ENCODE measurements at places on chromosomes 1 and 21.

DNA sequence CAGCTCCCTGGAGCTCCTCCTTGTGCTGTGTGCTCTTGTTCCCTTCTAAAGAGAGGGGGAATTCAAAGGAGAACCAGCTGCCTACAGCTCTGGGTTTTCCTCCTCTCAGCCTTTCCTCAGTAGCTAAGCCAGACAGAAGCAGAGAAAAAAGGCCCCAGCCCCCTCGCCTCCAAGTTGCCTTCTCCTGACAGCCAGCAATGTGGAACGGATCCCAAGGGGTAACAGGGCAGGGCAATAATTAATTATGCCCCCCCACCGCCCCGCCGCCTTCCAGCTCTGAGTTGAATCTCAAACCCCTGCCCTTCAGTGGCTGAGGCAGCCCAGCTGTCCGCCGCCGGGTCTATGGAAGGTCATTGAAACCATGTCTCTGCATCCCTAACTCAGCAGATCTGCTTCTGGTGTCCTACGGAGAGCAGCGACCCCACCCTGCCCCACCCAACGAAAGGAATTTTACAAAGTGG, 69.0 kb upstream of the GOLT1A start:
- no peak for DNase-seq

GRCh38 chr1:172697534-172698002, 38.7 kb downstream of the FASLG start:
- no peak for DNase-seq

DNA sequence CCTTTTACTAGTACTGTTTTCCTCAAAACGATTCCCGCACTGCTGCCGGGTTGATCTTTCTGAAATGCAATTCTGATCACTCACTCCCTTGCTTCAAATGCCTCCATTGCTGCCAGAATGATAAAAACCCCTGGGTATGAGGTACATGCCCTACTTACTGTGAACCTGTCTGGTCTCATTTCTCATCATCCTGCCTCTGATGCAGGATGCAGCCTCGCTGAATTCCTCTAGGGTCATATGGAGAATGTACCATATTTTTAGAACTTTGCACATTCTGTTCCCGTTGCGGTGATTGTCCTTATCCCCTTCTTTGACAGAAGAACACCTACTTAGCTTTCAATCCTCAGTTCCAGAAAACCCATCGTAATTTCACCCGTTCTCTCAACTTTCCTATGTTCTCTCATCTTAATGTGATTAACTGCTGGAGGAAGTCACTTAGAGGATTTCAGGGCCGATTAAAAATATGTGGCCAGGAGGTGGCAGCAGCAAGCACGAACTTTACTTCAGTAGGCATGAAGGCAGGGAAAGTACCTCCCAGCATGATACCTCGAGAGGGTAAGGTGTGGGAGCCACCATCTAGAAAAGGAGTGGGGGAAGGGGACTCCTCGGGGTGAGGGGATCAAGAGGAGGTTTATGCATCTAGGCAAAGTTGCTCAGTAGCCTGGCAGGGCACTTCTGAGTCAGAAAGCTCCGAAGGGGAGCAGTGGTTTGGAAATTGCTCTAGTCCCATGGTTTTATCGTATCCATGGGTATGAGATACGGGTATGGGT, 361.5 kb upstream of the ZP4 start:
- DNase-seq = peak; percentile 26

DNA sequence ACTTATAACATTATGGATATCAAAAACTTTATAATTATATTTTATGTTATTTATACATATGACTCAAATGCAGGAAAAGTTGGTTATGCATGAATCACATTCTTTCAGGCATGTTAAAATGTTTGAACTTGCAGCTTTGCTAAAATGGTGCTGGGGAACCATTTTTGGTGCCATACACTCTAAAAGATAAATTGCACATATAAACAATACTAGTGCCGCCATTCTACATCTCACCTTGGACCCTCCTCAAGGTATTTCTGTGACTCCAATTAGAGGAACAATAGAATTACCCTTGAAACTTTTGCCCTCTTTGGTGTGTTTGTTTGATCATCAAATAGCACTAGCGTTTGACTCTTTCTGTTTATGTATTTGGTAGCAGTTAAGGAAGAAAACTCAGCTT, 997 bp downstream of the PRKACB start:
- no peak for DNase-seq

- peak; percentile 42 for DNase-seq
Measured at GRCh38 chr1:23530087-23530746, 816 bp downstream of the E2F2 start.

- no peak for DNase-seq
Measured at GRCh38 chr1:230982696-230983095, 3.8 kb downstream of the ARV1 start.

DNA sequence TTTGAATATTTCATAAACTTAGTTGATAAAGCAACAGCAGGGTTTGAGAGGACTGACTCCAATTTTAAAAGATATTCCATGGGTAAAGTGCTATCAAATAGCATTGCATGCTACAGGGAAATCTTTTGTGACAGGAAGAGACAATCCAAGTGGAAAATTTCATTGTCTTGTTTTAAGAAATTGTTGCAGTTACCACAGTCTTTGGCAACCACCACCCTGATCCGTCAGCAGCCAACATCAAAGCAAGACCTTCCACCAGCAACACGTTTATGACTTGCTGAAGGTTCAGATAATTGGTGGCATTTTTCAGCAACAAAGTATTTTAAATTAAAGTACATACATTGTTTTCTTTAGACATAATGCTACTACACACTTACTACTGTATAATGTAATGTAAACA, 47.8 kb downstream of the ADGRL4 start:
- DNase-seq = no peak

- no peak for DNase-seq
Measured at GRCh38 chr21:26847921-26848320, 2.7 kb upstream of the ADAMTS1 start.

DNA sequence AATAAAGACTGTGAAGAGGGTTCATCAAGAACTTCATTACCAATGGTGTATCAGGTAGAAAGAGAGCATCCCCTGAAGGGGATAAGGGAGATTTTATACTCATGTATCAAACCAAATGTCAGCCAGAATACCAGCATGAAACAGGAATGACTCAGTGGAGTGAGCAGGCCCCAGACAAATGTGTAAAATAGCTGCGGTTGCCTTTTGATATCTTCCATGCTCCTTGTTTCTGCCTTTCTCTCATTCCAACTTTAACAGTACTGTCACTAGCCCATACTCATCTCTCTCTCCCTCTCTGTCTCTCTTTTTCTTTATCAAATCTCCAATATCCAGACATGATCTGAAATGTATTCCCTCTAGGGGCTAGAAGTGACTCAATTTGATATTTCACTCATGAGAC, 47.8 kb downstream of the GPR88 start:
- no peak for DNase-seq

DNA sequence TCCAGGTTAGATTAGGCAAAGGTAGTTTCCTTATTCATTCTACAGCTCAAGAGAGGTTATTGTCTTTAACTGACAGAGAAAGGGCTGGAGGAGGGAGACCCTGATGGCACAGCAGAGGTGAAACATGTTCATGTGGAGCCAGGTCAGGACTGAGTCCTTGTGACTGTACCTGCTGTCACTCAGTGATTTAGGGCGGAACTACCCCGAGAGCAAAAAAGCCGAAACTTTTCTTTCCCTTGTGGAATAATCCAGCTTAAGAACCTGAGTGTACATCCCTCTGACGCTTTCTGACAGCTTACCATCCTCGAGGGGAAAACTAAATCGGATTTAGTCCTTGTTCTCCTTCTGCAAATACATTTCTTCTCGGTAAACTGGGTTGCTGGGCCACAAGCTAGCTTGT, 273.2 kb downstream of the BACH1 start:
- DNase-seq = no peak

- no peak for DNase-seq
Measured at GRCh38 chr1:162151900-162152829, 82.7 kb downstream of the NOS1AP start.

DNA sequence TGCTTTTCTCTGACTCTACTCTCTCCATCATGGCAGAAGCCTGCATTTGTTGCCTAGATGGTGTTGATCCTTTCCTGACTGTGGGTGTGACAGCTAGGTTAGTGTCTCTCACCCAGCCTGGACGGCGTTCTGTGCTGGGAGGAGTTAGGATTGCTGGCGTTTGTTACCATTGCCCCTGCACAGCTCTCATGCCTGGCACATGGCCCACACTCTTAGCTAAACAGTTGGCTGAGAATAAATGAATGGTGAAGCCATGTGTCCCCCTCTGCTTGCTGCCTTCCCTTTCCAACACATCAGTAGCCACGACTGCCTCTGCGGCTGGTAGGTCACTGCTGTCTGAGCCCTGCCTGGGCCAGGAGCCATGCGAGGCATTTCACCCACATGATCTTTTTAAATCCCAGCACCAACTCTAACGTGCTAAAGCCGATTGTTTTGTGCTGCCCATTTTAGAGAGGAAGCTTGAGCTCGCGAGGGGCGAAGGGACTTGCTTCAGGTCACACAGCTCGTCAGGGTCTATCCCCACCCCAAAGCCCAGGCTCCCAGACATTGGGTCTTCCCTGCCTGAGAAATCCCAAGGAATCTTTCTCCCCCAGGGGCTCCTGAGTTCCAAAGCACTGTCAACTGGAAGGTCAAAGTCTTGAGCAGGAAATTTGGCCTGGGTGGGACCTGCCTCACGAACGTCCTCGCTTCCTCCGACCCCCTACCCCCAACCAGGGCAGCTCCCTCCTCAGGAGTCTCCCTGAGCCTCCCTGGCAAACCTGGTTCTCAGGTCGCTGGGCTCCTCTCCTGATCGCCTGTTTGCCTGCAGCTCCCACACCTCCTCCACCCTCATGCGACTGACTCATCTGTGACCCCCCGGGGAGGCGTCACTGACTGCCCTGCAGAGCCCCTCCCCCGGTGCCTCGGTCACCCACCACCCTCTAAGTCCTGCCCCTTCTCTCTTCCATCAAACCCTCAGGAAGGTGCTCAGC, 271.7 kb upstream of the C1orf174 start:
- DNase-seq = no peak

DNA sequence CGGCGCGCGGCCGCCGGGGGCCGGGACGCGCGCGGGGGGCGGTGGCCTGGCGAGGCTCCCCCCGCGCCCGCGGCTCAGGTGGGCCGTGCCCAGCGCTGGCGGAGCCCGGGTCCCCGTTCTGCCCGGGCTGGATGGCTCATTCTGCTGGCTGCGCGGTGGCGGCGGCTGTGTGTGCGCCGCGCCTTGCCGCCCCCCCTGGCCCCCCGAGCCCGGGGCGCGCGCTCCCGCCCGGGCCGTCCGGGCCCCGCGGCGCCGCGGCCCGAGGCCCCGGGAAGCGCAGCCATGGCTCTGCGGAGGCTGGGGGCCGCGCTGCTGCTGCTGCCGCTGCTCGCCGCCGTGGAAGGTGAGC, at the start of gene EPHB2:
Gene EPHB2 (plus strand): TSS at position 139 of the 349 bp plus-strand sequence. CDS start 144 bp downstream, at position 283.
- peak; percentile 53 for DNase-seq

- no peak for DNase-seq
Measured at GRCh38 chr1:68111519-68112436, 61.4 kb upstream of the DIRAS3 start.

All from activated T-cell treated with anti-CD3 and anti-CD28 coated beads, Interleukin-2, amount 50 U/mL, for 48 hours (primary cell).